ENCODE measurements at places on chromosomes 1 and 21.

DNA sequence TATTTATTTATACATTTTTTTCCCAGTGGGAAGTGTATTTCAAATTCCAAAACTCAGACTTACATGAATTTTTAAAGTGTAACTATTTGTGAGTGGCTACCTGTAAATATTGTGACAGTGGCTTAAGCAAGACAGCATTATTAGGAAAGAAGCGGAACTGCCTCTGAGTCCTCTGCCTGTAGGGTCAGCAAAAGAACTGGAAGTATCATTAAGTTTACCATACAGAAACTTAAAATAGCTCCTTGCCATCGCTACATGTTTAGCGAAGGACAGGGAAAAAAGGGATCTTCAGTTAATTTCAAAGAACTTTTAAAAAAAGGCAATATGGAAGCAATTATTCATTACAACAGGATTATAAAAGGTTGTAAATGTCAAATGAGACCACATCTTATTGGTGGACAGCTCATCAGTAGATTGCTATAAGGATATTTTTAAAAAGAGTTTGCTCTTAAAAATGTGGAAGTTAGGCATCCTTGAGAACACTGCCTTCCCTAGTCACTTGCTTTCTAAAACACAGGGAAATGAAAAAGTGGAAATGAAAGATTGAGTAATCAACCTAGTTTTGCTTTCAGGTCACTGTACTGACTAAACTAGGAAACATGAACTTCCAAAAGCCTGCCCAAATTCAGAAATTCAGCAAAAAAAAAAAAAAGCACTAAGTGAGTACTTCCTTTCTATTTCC, 39.2 kb downstream of the NSL1 start:
- DNase-seq, result no peak

DNA sequence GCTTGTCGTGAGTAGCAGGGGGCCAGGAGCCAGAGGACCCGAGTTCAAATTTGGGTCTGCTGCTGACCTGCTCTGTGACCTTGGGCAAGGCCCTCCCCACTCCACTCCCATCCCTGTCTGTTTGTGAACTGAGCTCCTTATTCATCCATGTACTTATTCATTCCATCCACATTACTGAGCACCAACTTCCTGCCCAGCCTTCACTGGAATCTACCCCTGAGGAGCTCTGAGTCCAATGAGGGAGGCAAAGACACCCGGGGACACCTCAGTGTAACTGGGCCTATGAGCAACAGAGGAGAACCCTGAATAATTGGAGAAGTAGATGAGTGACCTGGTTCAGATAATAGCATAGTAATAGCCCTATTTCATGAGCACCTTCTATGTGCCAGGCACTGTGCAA, 8.9 kb downstream of the BSND start:
- DNase-seq, result no peak

- no peak for DNase-seq
These were observed 6.4 kb downstream of the DISP1 start for GRCh38 chr1:222821239-222821638.

DNA sequence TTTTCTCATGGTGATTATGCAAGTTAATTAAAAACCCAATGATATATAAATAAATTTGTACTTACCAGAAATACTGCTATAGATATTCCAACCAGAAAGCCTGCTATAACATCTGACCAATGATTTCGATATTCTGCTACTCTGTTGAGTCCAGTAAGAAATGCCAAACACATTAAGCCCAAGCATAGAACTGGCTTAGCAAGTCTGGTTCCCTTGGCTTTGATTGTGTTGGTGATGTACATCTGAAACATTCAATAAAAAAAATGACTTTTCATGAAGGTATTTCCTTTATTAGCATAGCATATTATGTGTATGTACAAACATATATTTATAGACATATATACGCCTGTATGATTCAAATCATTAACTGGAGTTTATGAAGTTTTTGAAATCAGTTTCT, 82.8 kb downstream of the PLPPR5 start:
- no peak for DNase-seq

- no peak for DNase-seq
These were observed 78.4 kb downstream of the DISP1 start for GRCh38 chr1:222893255-222893654.

GRCh38 chr1:235022981-235023710, 105.5 kb downstream of the TOMM20 start:
- no peak for DNase-seq

- no peak for DNase-seq
These were observed 7.0 kb downstream of the CACNA1E start for GRCh38 chr1:181490276-181490675.

DNA sequence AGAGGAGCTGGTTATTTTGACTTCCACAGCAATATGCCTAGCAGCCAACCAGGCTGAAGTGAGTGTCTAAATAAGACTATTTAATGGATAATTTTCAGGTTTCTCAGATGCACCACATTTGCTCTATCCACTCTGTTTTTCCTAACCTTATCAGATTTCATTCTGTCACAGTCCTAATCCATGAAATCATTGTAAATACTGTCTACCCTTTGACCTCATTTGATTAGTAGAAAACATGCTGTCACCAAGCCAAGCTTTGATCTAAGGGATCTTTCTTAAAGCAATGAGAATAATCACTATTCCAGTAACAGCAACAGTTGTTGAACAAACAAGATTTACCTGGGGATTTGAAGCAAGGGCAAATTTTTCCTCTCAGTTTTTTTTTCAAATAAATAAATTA, 595.6 kb downstream of the LTN1 start:
- no peak for DNase-seq

- no peak for DNase-seq
These were observed 104.0 kb upstream of the OLIG2 start for GRCh38 chr21:32921632-32922230.

DNA sequence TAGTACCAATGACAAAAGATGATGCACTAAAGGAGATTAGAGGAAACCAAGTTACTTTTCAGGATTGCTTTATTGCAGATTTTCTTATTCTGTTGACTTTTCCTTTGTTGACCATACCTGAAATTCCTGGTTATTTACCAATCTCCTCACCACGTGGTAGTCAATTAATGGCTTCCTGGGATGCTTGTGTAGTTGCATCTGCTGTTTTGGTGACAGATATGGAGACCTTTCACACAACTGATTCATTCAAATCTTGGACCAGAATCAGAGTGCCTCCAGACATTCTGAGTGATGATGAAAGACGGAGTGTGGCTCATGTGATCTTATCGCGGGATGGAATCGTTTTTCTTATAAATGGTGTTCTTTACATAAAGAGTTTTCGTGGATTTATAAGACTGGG, 91.3 kb downstream of the CATSPERE start:
- no peak for DNase-seq

DNA sequence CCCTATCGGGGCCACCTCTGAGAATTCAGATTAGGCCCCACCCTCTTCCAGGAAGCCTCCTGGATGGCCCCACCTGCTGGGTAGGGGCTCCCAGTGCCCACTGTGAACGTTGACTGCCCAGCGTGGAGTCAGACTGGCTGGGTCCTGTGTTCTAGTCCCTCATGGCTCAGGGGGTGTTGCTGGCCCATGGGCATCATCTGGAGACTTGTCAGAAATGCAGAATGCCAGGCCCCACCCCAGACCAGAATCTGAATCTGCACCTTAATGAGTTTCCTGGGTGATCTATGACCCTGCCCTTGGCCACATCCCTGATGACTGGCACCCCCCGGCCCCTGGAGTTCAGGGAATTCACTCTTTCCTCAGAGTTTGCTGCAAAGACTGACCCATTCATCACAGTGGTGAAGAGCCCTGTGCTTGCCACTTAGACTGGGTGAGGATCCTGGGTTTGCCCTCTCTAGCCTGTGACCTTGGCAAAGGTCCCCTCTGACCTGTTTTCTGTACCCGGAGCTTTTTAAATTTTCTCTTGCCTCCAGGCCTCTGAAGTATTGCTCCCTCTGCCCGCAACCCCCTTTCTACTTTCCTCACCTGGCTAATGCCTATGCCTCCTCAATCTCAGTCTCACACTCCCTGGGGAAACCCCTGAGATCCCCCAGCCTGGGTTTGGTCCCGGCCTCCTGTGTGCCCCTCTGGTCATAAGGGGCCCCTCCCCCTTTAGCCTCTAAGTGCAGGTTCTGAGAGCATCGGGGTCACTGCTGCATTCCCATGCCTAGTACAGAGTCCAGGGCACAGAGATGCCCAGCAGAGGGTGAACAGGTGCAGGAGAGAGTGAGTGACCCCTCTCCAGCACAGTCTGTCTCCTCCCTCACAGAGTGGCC, 184.2 kb downstream of the MATN1 start:
- DNase-seq, result no peak

- DNase-seq, result no peak
These were observed 26.9 kb upstream of the ESRRG start for GRCh38 chr1:216750031-216750627.

DNA sequence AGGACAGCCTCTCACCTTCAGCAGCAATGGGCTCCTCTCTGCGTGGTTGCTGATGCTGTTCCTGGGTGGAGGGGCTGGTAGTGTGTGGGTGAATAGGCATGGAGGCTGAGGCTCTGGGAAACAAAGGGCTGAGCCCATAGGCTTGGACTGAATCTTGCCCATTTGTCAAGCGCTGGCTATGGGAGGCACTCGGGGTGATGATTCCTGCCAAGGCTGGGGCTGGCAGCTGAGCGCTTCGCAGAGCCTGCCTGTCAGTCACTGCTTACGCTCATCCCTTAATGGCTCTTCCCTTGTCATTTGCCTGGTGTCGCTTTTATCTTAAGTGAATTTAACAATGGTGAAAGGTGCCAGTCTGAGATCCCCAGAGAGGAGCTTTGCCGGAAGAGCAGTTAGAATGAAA, 353.3 kb downstream of the PBX1 start:
- no peak for DNase-seq

DNA sequence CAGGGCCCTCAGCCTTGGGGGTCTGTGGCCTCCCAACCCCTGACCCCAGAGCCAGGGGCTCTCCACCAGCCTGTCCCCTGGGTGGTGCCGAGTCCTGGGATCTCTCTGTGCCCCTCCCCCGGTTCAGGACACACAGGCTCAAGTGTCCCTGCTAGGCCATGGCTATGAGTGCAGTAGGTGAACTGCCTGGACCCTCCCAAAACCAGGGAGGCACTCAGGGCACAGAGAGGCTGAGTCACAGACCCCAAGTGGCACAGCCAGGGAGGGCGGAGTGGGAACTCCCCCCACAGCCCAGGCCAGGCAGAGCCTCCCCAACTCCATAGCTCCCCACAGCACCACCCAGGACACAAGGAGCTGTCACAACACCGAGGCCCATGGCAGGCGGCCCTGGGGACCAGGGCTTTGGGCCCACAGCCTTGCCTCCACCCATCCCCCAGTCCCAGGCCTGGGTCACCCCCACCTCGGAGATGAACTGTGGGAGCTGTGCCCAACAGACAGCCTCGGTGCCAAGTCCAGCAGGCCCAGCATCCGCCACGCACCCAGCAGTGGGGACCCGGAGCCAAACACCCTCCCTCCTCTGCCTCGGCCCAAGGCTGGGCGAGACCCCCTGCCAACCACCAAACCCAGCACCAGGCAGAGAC, 3.2 kb downstream of the DVL1 start:
- DNase-seq, result no peak
